ENCODE measurements at places on chromosomes 3 and 15. TPM values are rescaled to one million over a fixed set of nuclear protein-coding genes. Genes with fewer than 3 reads are reported as not detected.

The STRIT1 gene
- total RNA-seq: not detected

The SRGAP3 gene
- 8.6 TPM for total RNA-seq

The SELENOK gene
- total RNA-seq: 21.4 TPM

The EIF1B gene
- total RNA-seq: 24.4 TPM

The TEX264 gene
- total RNA-seq: 10.5 TPM

The CASR gene
- 0.56 TPM for total RNA-seq

- no peak for DNase-seq
- peaks cover 26% of the 10 kb centered on the region for H3K4me1 ChIP-seq
- H3K36me3 ChIP-seq: no peaks in the 10 kb centered on the region
- H3K4me3 ChIP-seq: no peak overlapping the region
- H3K27me3 ChIP-seq: no peaks in the 10 kb centered on the region
Observed at GRCh38 chr3:32146746-32147211, 40.4 kb downstream of the GPD1L start.

- H3K4me1 ChIP-seq: no peaks in the 10 kb centered on the region
- DNase-seq: no peak
- H3K36me3 ChIP-seq: no peaks in the 10 kb centered on the region
- H3K27me3 ChIP-seq: no peaks in the 10 kb centered on the region
- H3K4me3 ChIP-seq: no peak overlapping the region
Observed at GRCh38 chr3:170477395-170477794, 58.7 kb downstream of the CLDN11 start.

The ARNT2 gene
- 11.6 TPM for total RNA-seq

DNA sequence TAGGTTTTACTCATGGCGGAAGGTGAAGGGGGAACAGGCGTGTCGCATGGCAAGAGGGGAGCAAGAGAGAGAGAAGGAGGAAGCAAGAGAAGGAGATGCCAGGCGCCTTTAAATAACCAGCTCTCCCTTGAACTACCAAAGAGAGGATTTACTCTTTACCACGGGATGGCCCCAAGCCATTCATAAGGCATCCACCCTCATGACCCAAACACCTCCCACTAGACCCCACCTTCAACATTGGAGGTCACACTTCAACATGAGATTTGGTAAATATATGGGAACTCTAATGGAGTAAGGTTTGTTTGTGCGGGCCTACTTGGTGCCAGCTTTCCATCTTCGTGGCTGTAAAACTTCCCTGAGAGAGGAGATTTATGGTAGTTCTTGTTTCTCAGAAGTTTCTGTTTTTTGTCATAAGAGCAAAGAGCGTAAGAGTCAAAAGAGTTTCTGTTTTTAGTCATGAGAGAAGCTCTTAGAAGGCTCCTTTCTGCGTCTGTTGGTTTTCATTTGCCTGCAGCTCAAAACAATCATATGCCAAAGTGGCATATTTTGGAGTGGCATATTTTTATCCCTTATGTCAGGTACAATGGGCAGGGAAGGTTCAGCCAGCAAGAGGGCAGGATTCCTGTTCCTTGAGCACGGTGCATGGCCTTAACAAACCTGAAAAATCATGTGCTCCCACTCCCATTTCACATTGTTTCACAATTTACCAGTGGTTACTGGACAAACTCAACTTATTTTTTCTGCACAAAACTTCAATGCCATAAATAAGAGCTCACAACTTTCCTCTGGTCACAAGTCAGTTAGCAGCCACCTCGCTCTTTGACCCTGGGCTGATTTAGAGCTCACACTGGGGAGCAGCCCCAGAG, 12.5 kb downstream of the PML start:
- no peak overlapping the region for H3K4me3 ChIP-seq
- H3K27ac ChIP-seq: no peak overlapping the region
- no peaks in the 10 kb centered on the region for H3K4me1 ChIP-seq
- no peaks in the 10 kb centered on the region for H3K27me3 ChIP-seq

The AMT gene
- 32.8 TPM for total RNA-seq

- DNase-seq: no peak
- no peak overlapping the region for H3K4me3 ChIP-seq
- no peaks in the 10 kb centered on the region for H3K36me3 ChIP-seq
- H3K27me3 ChIP-seq: no peaks in the 10 kb centered on the region
Observed at GRCh38 chr3:193149998-193150397, 91.0 kb upstream of the PLAAT1 start.
